ENCODE measurements at places on chromosomes 7 and 10.

DNA sequence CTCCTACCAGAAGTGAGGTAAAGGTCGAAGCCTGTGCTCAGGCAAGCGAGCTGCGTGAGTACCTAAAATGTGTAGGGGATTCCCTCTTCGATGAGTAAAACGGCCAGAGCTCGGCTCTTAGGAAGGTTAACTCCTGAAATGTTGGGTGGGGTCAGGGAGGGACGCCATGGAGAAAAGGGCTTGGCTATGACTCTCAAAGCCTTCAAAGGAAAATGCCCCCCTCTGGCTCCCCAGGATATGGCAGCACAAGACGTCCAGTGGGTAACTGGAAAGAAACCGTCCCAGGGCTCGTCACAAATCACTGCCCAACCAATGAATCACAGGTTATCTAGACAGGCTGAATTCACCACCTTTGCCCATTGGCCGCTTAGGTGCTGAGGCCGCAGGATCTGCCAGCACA is 58.0 kb downstream of the CALML3 start:
- no peak for ATAC-seq

- no peak for ATAC-seq
Observed at GRCh38 chr7:12222889-12223579, 11.9 kb downstream of the TMEM106B start.

- no peak for ATAC-seq
Observed at GRCh38 chr10:121148921-121149320, 297.8 kb downstream of the WDR11 start.

DNA sequence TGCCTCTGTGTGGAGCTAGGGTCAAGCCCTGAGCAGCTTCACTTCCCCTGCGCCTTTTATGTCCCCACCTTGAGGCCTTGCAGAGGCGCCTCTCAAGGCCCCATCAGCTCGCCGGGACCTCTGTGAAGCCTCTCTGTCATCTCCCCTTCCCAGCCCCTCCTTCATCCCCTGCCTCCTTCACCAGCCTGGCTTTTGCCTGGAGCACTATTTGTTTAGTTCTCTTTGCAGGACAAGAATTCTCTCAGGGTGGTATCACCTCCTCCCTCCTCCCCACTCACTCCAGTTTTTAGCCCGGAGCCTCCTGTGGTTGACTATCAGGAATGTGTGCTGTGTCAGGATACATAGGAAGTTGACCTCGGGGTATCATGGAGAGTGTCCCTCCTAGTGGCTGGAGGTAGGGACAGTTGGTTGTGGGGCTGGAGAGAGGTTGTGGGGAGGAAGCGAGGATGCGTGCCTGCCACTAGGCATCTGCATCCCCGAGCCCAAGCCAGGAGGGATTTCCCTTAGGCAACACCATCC is 89.8 kb upstream of the ANLN start:
- ATAC-seq, result no peak

DNA sequence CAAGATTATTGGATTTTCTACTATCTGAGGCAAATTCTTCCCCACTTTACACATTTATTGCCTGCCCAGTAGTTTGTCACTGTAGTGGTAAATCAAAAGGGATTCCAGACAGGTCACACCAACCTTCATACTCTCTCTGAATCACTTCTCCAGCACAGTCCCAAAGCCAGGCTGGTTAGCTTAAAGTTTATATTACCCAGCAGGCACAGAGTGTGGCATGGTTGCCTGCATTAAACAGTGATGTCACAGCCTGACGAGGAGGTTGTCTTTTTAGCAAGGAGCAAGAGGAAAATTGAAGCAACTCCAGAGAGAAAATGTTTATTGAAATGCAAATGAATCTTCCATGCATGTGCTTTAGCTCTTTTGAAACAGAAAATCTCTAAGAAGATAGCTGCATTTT is 375.5 kb upstream of the CELF2 start:
- ATAC-seq, result no peak

GRCh38 chr7:115749924-115750323 is 280.6 kb downstream of the TFEC start:
- no peak for ATAC-seq

GRCh38 chr10:110506448-110506847 is 8.7 kb downstream of the DUSP5 start:
- ATAC-seq, result no peak

- ATAC-seq, result no peak
Observed at GRCh38 chr10:71378336-71379117, 18.2 kb upstream of the CDH23 start.

GRCh38 chr7:43351683-43352082 is 231.2 kb upstream of the STK17A start:
- no peak for ATAC-seq

GRCh38 chr7:155999631-156000489 is 187.6 kb upstream of the SHH start:
- no peak for ATAC-seq

DNA sequence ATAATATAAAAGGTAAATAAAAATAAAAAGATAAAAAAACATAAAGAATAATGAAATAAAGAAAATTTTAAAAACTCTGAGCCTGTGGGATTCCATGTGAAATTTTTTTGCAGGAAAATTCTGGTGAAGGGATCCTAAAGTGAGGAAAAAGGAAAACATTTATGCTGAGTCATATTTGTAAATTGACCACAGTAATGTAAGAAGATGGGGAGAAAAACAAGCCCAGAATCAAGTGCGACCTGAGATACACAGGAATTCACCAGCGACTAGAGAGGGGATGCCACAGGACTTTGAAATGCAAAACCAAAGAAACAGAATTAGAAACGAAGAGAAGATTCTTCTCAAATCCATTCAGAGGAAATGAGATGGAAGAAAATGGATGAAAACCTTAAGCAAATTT is 133.8 kb upstream of the PFKP start:
- no peak for ATAC-seq

DNA sequence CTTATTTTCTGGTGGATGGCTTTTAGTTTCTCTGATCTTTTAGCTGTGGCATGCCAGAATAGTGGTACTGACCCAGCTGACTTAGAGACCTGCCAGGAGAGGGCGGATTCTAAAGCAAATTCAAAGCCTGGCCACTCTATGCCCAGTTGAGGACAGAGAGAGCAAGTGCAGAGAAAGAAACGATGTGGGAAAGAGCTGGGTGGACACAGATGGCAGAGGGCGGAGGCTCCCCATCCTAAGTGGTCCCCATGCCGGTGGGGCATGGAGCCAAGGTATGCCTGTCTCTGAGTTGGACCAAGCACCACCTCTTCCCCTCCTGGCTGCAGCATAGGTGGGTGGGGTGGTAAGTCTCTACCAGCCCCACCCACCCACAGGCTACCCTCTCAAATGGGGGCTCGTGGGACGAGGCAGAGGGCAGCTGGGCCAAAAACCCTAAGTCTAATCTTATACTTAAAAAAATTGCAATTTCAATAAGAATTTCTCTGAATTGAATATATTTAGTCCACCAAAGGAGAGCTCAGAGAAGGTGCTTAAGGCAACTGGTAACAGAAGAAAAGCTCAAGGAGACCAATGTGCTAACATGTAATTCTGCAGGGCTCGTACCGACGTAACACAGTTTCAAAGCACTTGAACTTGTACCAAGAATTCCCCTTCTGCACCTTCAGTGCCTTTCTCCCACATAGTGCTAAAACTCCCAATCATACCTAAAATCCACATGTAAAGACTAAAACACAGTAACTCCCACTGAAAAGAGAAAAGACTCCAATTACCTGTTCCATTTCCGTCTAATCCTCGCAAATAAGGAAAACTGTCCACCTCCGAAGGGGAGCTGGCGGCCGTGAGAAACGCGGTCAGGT is 85.7 kb upstream of the NMT2 start:
- no peak for ATAC-seq

GRCh38 chr10:84352251-84352842 is 24.0 kb downstream of the CCSER2 start:
- ATAC-seq, result no peak

DNA sequence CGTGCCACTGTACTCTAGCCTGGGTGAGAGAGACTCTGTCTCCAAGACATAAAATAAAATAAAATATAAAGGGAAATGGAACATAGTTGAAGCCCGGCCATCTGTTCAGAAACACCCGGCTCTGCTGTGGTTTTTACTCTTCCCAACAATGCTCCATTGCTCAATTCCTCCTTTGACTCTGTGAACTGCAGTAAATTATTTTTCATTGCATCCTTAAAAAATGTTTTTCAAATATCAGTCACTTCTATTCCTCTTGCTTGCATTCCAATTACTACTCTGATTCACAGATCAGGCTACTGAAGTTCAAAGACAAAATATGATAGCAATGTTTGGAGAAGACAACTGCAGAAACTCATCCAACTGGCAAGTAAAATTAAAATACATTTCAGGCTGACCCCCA is 983.0 kb downstream of the SORCS1 start:
- ATAC-seq, result no peak

DNA sequence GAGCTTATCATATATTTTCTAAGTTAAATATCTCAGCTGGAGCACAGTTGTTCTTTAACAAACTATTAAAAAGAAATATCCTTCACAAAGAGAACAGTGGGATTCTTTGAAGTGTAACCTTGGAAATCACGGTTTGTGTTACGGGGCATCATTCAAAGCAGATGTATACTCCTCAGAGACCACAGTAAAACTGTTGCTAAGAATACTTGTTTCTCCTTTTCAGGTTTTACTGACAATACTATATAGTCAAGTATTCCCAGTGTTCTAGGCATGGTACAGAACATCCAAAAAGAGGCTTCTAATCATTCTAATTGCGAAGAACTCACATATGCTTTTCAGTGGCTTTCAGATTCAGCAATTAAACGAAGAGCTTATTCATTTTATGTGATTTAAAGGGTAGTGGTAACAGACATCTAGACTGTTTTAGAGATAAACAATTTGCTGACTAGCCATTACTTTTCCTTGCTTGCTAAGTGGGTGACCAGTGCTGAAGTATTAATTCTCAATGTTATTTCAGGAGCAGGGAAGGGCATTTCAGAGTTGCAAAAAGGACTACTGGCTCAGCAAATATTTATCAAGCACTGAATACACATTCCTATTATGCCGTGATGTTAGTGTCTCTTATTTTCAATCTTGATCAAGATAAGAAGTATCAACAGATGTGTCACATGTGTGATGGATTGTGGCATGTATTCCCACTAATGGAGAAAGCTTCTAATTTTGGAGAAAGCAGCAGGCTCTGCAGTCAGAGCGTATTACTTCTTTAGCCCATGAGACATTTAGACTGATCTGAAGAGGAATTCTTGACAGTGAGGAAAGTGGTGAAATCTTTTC is 236.8 kb downstream of the RNLS start:
- no peak for ATAC-seq

DNA sequence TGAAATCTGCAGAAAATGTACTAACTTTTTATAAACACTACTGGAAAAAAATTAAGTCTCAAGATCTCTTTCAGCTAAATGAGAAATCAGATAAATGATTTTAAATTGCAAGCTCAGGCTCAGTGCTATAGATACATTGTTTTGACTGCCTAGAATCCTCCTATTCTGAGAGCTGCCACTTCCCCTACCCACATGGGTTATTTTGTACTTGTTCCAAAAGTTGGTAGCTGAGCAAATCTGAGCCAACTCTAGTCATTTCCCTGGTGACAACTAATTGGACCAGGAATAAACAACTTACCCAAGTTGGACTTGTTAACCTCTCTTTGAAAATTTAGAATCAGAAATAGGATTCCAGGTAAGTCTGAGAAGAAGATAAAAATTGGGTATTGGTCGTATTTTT is 202.1 kb downstream of the MBL2 start:
- ATAC-seq, result no peak

DNA sequence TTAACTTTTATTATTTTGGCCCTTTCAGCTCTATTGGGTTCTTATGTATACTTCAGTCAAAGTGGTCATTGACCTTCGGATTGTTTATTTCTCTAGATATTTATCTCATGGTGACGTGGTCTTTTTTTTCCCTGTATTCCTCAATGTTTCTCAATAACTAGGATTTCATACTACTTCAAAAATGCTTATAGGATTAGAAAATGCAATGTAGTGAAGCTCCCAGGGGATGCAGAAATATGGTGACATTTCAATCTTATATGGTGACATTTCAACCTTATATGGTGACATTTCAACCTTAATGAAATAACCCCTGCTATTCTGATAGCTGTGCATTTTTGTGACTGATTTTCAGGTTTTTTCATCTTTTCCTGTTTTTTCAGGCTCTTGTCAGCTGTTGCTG is 51.4 kb downstream of the CHRM2 start:
- ATAC-seq, result no peak

DNA sequence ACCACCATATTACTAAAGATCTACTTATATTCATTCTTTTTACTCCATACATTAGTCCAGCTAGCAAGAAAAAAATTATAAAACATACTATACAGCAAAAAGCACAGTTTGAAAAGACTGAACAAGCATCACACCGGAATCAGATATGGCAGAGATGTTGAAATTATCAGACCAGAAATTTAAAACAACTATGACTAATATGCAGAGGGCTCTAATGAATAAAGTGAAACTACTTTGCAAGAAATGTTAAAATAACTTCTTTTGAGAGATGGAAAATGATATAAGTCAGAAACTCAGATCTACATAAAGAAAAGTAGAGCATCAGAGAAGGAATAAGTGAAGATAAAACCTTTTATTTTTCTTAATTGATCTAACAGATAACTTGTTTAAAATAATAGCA is 50.9 kb downstream of the SGCE start:
- ATAC-seq, result no peak

DNA sequence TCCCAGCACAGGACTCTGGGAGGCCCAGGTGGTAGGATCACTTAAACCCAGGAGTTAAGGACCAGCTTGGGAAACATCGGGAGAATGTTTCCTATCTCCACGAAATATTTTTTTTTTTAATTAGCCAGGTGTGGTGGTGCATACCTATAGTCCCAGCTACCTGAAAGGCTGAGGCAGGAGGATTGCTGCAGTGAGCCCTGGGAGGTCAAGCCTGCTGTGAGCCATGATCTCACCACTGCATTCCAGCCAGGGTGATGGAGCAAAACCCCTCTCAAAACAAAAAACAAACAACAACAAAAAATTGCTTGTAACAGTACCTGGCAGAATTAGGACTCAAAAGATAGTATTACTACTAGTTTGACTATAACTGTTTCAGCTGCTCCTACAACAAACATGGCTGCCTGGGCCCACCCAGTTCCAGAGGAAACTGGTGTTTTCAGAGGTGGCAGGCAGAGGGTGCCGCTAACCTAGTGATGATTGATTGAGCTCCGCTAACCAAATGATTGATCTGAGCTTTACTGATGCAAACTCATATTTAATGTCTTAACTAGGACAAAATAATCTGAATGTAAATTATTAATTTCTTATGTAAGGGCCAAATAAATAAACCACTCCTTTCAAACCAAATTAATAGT is 57.0 kb downstream of the AP3M1 start:
- ATAC-seq, result no peak

- ATAC-seq, result no peak
Observed at GRCh38 chr7:140734096-140734495, 37.6 kb downstream of the NDUFB2 start.

GRCh38 chr10:132836832-132837540 is 51.0 kb upstream of the NKX6-2 start:
- ATAC-seq, result no peak

- no peak for ATAC-seq
Observed at GRCh38 chr7:132815696-132816311, 239.5 kb upstream of the PLXNA4 start.

GRCh38 chr7:21980926-21981500 is 35.3 kb upstream of the CDCA7L start:
- no peak for ATAC-seq
